Myocyte (in vitro differentiated cells): ENCODE measurements at places on chromosomes 5 and 9.
A peak's percentile ranks its signal among the peaks of the same experiment; 100 is the strongest.

- peak; percentile 97 for DNase-seq
These were observed 11.8 kb downstream of the BRD3 start for GRCh38 chr9:134055981-134056461.

DNA sequence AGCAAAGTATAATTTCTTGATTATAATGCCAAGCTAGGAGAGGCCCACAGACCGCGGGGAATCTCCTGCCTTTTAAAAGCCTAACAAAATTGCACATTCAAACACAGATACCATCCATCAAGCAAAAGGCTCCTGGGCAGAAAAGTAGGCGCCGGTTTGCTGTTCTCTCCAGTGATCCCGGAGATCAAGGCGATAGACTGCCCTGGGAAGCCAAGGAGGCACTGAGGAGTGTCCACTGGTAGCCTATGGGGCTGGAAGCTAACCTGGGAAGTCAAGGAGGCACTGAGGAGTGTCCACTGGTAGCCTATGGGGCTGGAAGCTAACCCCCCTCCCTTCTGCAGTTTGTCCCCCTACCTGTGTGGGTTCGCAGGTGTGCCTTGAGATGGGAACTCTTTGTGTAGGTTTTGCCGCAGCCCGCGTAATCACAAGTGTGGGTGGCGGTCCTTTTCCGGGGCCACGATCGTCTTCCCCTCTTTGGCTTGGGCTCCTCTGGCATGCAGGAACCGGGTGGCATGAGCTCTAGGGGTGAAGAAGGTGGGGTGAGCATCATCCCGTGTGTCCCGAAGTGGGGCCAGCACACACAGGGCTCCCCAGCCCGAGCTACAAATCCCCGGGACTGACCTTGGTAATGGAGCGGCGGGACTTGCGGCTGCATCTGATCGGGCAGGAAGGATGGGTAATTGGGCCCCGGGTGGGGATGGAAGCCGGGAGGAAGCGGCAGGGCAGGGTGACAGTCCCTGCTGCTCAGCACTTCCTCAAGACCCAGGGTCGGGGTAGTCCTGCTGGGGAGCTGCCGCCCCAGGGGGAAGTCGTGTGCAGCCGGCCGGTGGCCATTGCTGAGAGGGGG, 2.7 kb downstream of the KLF4 start:
- no peak for DNase-seq

GRCh38 chr5:124408738-124409453, 337.5 kb downstream of the ZNF608 start:
- DNase-seq: no peak

GRCh38 chr5:32536246-32536645, 49.1 kb upstream of the SUB1 start:
- DNase-seq: no peak

DNA sequence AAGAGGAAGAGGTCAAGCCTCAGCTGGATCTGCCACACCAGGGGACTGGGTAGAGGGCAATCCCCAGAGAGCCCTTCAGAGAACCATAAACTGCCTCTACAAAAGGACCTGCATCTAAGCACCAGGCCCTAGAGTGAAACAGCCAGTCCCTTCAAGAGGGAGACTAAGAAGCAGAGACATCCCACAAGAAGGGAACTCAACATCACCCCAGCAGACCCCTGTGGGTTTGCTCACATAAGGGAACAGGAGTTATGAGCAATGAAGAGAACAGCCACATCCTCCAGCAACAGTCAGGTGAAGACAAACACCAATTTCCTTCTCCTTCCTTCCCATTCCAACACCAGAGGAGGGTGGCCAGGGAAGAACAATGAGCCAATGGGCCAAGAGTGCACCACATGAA, 48.9 kb downstream of the TNFSF15 start:
- DNase-seq: no peak

DNA sequence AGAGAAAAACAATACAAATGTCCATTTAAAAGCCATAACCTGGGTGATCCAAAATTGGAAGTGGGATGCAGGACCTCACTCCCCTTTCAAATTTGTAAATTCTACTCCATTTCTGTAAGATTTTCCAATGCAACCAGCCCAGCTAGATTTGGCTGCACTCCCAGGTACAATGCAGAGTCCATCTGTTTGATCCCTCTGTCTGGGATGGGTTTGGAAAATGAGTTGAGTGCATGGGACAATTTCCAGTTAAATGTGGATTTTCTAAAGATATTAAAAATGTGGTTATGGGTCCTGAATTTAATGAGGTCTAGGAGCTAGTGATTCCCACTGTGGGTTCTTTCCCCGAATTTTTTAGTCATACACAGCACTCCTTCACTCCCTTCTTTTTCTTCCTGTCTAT, 104.0 kb upstream of the ATP10B start:
- no peak for DNase-seq
